Neural crest cell (in vitro differentiated cells): ENCODE measurements at places on chromosomes 5 and 9. TPM values are rescaled to one million over a fixed set of nuclear protein-coding genes. Genes with fewer than 3 reads are reported as not detected.
A peak's percentile ranks its signal among the peaks of the same experiment; 100 is the strongest.

GRCh38 chr9:123541411-123541810, 185.4 kb downstream of the CRB2 start:
- no peak for DNase-seq

- no peak for DNase-seq
Observed at GRCh38 chr5:176534640-176535039, 2.6 kb downstream of the RNF44 start.

Gene SMU1
- total RNA-seq = 30.1 and 30.5 TPM in 2 replicates

- DNase-seq = no peak
Observed at GRCh38 chr9:840343-840742, 1.2 kb upstream of the DMRT1 start.

- no peak for DNase-seq
Observed at GRCh38 chr9:92480986-92481633, 1.2 kb downstream of the ASPN start.

DNA sequence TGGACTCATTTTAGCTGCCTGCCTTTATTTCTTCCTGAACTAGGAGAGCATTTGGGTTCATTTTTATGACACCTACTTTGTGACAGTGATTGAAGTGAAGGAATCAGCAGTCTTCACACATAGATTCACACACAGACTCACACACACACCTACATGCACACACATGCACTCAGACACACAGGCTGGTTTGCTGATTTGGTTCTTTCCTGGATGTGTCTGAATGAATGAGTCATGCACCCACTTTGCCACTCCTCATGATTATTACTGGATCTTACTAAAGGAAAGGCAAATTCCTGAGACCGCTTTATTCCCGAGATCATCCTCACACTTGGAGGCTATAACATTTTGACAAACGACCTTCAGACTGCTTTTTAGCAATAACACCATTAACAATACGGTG, 529.5 kb downstream of the AGTPBP1 start:
- no peak for DNase-seq

- DNase-seq = peak; percentile 35
Observed at GRCh38 chr9:132769906-132770769, 99.9 kb downstream of the GTF3C4 start.

DNA sequence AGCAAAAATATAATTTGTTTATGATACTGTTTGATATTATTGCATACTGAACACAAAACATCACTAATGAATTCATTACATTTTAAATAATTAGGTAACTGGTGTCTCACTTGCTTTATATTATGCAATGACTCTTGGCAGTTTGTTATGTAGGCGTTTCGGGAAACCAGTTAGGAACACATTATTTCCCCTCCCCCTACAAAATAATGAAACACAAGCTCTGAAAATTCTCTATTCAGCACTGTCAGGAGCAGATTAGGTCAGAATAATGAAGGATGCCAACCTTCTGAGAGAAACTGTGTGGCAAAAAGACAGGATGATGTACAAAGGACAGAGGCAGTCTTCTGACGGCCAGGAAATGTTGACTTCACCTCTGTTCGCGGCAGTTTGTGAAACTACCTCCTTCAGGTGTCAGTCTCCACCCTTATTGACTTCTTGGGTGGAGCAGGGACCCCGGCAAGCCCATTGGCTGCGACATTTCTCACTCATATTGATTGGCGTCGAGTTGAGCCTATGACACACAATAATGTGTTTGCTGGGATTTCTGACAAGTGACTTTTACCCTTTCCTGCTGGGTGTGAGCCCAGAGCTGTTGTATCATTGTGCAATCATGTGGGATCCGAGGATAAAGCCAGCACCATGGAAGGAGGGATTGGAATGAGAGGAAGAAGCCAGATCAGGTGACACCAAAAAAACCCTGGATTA, 33.9 kb downstream of the SH3PXD2B start:
- DNase-seq = no peak

DNA sequence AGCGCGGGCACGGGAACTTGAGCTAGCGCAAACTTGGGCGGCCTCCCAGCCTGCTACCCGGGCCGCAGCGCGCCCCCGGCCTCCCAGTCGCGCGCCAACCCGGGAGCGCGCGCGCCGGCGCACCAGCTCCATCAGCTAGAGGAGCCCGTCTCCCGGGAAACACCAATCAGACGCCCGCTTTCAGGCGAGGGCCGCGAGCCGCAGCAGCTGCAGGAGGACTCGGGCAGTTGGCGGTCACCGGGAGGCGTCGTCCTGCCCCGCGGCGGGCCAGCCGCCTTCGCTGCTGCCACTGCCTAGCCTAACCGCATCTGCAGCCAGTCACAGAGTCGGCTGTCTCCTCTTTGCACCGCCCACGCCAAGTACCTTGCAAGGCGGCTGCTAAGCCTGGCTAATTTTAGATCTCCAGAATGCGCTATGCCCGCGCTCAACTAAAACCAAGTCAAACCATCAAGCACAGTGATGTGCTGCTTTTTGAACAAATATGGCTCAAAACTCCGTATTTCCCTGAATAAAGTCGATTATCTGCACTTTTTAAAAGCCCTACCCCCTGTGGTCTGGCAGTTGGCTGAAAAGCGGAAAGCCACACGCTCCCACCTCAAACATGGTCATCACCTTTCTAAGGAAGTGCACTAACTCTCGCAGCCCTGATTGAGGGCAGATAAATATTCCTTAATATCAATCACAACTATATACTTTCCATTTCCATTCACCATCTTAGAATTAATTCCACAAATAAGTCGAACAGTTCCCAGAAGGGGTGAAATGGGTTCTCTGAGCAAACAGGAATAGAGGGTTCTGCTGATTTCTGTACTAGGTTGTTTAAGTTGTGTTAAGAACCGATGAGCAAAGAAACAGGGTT, 221.8 kb downstream of the MEF2C start:
- peak; percentile 91 for DNase-seq
